ENCODE measurements at places on chromosomes 6 and 20.

- DNase-seq = no peak
Observed at GRCh38 chr20:54207053-54207742, 689 bp upstream of the PFDN4 start.

DNA sequence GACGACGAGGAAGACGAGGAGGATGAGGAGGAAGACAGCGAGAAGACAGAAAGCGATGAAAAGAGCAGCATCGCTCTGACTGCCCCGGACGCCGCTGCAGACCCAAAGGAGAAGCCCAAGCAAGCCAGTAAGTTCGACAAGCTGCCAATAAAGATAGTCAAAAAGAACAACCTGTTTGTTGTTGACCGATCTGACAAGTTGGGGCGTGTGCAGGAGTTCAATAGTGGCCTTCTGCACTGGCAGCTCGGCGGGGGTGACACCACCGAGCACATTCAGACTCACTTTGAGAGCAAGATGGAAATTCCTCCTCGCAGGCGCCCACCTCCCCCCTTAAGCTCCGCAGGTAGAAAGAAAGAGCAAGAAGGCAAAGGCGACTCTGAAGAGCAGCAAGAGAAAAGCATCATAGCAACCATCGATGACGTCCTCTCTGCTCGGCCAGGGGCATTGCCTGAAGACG is 116.9 kb downstream of the TMEM242 start:
- DNase-seq = no peak

- DNase-seq = no peak
Observed at GRCh38 chr6:54085047-54085446, 26.2 kb upstream of the MLIP start.

DNA sequence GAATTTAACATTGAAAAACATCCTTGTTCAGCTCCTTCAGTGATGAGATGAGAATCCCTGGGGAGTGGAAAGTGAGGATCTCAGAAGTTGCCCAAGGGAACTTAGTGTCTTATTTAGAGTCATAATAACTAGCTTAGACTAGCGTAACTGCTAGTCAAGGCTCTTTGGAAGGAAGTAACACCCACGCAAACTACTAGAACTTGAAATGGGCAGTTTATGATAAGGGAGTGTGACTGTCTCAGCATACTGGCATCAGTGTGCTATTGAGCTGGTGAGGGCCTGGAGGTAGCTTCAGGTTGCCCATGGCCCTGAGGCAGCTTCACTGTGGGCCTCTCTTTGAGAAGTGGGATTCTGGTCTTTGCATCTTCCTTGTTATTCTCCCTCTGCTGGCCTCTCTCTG is 40.1 kb downstream of the SLX4IP start:
- no peak for DNase-seq

GRCh38 chr6:134253681-134254080 is 64.2 kb downstream of the SGK1 start:
- no peak for DNase-seq

GRCh38 chr6:124536842-124537191 is 425.4 kb upstream of the RNF217 start:
- no peak for DNase-seq

- DNase-seq = no peak
Observed at GRCh38 chr6:43722920-43723545, 35.4 kb upstream of the MRPS18A start.

GRCh38 chr6:56381801-56382251 is 134.4 kb upstream of the COL21A1 start:
- DNase-seq = no peak

- no peak for DNase-seq
Observed at GRCh38 chr6:158121335-158121734, 46.7 kb downstream of the SERAC1 start.

- DNase-seq = no peak
Observed at GRCh38 chr6:20433929-20434328, 32.2 kb downstream of the E2F3 start.

DNA sequence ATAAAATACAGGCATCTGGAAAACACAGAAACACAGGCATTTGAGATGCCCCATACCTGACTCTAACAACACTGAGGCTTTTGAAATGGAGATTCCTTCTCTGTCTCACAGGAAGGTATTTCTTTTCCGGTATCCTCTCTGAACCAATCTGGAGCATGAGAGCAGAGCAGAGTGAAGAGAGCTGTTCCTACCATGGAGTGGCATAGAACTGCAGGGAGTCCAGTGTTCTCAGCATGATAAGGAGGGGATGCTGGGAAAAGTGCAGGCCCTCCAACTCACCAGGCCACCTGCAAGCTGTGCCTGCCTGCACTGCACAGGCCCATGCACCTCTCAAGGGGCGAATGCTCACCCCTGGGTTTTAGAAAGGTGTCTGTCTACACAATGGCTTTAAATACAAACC is 89.2 kb downstream of the FOXA2 start:
- no peak for DNase-seq

DNA sequence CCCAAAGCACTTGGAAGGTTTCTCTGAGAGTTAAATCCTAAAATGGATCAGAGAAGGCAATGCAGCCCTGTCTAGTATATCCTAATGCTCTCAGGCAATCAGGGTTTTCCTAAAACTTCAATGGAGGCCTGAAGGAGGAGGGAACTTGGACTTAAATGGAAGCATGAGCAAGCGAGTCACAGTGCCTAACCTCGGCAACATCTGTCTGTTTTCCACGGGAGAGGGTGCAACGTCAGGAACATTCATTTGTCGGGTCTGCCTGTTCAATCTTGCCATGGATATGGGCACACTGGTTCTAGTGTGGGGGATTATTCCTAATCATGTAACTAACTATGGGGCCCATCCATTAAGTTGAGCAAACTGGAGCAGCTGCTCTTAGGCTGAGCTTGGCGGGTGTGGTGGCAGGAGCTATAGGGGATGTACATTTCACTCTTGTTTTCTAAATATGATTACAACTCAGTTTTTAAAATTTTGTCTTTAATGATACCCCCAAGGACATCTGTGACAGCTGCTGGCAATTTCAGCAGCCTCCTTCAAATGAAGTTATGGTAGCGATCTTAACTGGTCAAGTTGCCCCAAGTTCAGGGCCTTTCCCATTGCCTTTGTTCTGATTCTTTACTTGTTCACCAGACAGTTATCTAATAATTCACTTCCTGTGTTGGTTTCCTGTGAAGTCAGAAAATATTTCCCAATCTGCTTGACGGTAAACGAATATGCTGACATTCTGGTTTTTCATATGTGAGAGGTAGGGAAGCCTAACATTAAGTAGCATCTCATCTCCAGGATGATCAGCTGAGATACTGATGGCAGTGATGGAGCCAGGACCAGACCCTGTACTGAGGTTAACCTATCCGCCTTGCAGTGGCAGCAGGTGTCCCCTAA is 21.6 kb downstream of the DSE start:
- DNase-seq = no peak

GRCh38 chr20:60138256-60139220 is 180.3 kb downstream of the CDH26 start:
- DNase-seq = peak; percentile 38

GRCh38 chr20:50269091-50270033 is 78.7 kb downstream of the CEBPB start:
- DNase-seq = no peak

- DNase-seq = no peak
Observed at GRCh38 chr20:4805663-4806449, 84.1 kb downstream of the PRND start.

- no peak for DNase-seq
Observed at GRCh38 chr6:137166247-137167098, 7.0 kb downstream of the IL22RA2 start.

DNA sequence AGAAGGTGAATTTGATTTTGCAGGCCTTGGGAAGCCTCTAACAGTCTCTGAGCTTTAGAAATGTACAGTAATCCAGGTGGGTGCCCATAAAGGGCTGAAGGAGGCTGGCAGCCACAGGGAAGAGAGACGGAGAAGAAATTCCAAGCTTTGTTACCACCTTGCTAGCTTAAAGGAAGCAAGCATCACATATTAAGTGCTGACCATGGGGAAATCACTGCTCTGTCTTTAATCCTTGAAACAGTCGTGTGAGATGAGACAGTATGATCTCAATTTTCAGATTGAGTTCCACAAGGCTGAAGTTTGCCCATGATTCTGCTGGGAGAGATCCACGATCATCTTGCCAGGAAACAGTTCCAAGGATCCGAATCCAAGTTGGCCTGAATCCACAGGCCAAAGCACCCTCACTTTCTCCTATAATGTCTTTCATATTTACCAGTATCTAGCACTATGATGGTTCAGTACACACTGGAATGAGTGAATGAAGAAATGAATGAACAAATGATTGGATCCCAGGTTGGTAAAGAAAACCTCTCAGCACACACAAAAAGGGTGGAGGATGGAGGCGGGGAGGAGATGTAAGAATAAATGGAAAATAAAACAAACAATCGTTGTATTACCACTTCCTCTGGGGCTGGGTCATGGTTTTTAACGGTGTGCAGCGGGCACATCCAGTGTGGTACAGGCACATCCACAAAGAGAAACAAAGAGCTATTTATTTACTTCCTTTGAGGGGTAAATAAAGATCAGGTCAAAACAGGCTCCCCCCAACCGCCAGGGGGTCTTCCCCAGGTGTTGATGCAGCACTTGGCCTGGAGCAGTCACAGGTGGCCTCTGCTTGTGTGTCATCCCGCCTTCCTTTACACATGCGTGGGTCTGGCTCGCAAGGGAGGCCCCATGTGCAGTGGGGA is 28.2 kb upstream of the TAF8 start:
- DNase-seq = no peak

GRCh38 chr6:37242429-37243052 is 15.0 kb upstream of the TBC1D22B start:
- DNase-seq = peak; percentile 36

DNA sequence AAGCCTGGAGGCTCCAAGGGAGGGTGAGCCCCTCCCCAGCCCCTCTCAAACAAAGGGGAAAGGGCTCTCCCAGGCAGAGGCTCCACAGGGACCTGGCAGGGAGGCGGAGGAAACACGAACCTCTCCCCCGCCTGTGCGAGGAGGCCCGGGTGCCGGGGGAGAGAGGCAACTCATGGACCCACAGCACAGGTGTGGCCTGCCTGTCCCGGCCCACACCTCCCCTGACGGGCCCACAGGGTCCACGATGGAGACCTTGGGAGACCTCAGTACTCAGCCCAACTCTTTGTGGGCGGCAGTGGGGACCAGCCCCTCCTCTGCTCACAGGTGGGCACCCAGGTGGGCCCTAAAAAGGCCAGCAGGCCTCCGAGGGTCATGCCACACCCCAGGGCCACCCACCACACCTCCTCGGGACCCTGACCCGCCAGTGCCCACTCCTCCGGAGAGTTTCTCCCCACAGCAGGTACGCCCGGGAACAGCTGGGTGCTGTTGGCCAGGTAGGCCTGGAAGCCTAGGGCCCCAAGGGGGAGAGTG is 12.2 kb downstream of the LAMA5 start:
- DNase-seq = no peak

GRCh38 chr6:3291987-3292386 is 33.2 kb downstream of the PSMG4 start:
- DNase-seq = no peak

- no peak for DNase-seq
Observed at GRCh38 chr6:35008858-35009257, 119.8 kb downstream of the ANKS1A start.

GRCh38 chr6:30272032-30272431 is 54.7 kb upstream of the TRIM39 start:
- DNase-seq = no peak

DNA sequence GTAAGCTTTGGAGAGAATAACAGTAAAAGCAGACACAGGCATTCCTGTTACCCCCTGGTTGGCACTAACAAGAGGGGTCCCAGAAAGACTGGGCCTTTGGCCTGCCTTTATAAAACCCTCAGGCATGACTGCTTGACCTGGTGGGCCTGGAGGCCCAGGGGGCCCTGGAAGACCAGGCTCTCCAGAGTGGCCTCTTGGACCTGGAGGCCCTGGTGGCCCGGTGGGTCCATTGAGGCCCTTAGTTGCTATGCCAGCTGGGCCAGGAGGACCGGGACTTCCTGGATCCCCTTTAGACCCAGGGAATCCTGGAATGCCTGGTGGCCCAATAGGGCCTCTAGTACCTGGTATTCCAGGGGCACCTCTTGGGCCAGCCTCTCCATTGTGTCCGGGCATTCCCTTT is 5.5 kb downstream of the COL10A1 start:
- DNase-seq = no peak

GRCh38 chr20:9615766-9616454 is 101.5 kb downstream of the LAMP5 start:
- no peak for DNase-seq

DNA sequence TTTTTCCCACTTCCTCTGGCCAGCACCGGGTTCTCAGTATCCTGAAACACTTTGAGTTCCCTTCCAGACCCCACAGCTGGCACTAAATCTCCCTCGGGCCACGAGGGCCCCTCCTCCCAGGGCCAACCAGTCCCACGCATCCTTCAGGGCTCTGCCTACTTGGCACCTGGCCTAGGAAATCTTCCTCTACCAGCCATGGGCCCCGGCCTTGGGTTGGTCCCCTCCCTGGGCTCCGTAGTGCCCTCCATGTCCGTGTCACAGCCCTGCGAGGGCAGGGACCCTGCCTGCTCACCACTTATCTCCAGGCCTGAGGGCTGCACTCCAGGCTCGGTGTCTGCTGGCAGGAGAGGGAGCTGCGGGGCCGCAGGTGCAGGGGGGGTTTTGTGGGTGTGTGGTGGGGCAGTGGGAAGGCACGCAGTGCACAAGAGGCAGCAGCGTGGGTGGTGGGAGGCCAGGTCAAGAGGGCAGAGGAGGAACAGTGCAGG is 48.8 kb upstream of the CDH22 start:
- no peak for DNase-seq

GRCh38 chr6:75024828-75025227 is 181.0 kb downstream of the COL12A1 start:
- DNase-seq = no peak

- DNase-seq = no peak
Observed at GRCh38 chr6:24376871-24377270, 19.0 kb upstream of the DCDC2 start.

GRCh38 chr6:169508452-169508851 is 193.4 kb downstream of the WDR27 start:
- no peak for DNase-seq

- no peak for DNase-seq
Observed at GRCh38 chr20:2089447-2089846, 12.2 kb upstream of the STK35 start.

- DNase-seq = no peak
Observed at GRCh38 chr6:35898003-35898402, 22.9 kb downstream of the SRPK1 start.

DNA sequence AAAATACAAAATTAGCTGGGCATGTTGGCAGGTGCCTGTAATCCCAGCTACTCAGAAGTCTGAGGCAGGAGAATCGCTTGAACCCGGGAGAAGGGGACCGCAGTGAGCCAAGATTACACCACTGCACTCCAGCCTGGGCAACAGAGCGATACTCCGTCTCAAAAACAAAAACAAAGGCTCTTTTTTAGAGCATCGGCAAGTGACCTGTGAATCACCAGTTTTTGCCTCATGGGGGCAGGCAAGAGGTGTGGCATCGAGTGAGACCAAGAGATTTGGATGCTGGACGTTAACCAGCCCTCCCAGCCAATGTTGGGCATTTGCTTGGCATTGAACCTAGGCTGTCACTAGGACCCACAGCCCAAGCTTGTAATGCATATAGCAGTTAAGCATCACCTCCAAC is 14.6 kb upstream of the CDK5RAP1 start:
- peak; percentile 19 for DNase-seq

GRCh38 chr6:141501616-141502015 is 631.1 kb upstream of the GJE1 start:
- DNase-seq = no peak

GRCh38 chr6:88864359-88865054 is 98.9 kb downstream of the RNGTT start:
- DNase-seq = no peak

- DNase-seq = peak; percentile 91
Observed at GRCh38 chr20:41339957-41340326, 679 bp upstream of the LPIN3 start.

Data from prostate gland (tissue), 2 donors.